ENCODE measurements at places on chromosomes 5 and 9.

DNA sequence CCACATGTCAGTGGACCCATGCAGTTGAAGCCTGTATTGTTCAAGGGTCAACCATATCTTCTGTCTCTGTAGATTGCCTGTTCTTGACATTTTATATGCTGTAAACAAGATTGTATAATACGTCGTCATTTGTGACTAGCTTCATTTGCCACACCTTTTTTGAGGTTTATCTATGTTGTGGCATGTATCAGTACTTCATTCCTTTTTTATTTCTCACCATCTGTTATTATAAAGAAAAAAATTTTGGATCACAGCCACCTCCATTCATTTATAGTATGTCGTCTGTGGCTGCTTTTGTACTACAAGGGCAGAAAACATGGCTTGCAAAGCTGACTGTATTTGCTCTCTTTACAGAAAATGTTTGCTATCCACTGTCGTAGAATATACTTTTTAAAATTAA is 72.4 kb downstream of the TEK start:
- DNase-seq = no peak

- DNase-seq = no peak
Observed at GRCh38 chr5:173231996-173232498, 3.0 kb downstream of the NKX2-5 start.

GRCh38 chr9:6409811-6410210 is 3.2 kb upstream of the UHRF2 start:
- no peak for DNase-seq

DNA sequence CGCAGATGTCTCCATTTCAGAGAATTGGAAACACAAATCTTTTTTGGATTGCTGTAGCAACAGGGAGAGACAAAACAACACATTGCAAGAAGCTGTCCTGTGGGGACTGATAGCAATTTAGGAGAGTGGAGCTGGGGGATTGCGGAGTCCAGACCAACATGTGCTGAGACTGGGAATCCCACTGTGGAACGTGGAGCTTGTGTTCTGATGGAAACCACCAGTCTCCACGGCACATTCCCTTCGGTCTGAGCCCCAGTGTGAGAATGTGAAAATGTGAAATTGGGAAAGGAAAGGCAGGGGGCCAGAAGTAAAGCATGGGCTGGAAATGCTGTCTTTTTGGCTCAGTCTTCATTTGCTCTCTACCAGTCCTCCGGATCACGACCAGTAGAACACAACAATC is 348.8 kb upstream of the TNC start:
- DNase-seq = no peak

DNA sequence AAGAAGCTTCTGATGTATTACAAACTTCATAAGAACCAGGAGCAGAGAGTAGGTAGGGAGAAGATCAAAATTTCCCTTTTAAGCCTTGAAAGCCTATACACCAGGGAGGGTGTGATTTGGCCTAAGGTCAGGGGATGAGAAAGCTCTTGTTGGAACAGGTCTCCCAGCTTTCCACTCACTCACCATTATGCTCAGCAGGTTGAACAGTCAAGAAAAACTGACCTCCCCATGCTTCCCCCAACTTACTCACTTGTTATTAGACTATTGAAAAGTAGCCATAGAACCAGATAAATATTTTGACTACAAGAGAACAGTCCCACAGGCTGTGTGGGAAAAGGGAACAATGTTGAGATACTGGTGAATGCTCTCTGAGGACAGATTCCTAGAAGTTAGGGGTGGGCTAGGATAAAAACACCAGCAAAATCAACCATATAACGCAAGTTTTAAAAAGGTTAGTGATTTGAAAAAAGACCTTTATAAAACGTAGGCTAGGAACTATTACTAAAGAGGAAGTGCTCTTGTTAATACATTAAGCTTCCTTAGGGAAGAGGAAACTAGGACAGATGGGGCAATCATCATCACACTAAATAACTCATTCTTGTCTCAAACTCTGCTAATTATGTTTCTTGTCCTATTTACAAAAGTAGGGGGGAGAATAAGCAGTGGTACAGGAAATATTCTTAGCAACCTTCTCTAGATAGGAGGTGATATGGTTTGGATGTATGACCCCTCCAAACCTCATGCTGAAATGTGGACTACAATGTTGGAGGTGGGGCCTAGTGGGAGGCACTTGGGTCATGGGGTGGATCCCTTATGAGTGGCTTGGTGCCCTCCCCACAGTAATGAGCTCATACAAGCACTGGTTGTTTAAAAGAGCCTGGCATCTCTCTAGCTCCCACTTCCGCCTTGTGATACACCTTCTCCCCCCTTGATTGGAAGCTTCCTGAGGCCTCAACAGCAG is 31.0 kb downstream of the PCDHGC5 start:
- DNase-seq = no peak

- no peak for DNase-seq
Observed at GRCh38 chr5:141135030-141135717, at the start of gene PCDHB5. Gene PCDHB5 (plus strand): TSS chr5:141135206. CDS start chr5:141135435, 229 bp downstream.

DNA sequence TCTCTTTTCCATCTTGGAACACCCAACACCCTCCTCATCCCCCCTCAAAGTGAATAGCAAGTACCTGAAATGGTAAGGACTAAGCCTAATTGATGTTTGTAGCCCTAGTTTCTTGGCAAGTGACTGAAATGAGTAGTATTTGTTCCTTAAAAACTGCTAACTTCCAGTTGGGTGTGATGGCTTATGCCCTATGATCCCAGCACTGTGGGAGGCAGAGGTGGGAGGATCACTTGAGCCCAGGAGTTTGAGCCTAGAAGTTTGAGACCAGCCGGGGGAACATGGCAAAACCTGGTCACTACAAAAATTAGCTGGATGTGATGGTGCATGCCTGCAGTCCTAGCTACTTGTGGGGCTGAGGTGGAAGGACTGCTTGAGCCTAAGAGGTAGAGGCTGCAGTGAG is 44.1 kb downstream of the ZFR start:
- no peak for DNase-seq

DNA sequence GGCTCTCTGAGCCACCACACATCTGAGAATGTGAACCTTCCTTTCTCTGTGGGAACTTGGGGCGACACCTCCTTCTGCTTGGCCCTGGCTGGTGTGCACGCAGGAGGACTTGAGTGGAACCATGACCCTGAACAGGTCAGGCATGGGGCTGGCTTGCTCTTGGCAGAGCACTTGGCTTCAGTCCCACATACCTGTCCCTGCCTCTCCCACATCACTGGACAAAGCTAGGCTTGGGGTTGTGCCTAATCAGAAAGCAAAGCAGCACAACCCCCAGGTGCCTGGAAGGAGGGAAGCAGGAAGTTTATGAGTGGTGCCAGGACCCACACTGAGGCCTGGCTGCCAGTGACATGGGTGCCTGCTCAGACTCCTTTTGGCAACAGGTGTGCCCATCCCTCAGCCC is 13.2 kb downstream of the GADD45G start:
- DNase-seq = no peak

DNA sequence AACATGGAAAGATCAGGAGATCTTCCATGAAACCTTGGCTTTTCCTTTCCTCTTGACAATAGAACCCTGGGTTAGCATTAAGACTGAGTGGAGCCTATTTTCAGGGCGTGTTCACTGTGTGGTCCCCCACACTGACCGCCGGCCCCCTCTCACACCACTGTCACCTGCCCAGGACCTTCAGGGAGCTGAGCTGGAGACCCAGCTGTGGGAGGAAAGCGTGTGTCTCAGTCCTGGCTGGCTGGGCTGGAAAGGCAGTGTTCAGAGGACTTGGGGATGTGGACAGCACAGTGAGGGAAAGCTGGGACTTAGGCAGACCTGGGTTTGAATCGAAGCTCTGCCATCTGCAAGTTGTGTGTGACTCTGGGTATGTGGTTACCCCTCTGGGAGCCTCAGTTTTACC is 268.1 kb downstream of the NSG2 start:
- no peak for DNase-seq

- no peak for DNase-seq
Observed at GRCh38 chr9:134871697-134872340, 8.8 kb upstream of the FCN2 start.

Measured in 8988T (cell line).